H9 (cell line): ENCODE measurements at places on chromosomes 16 and 17. TPM values are rescaled to one million over a fixed set of nuclear protein-coding genes. Genes with fewer than 3 reads are reported as not detected.

TEDC2 gene
- total RNA-seq, result 40.7 and 45.4 TPM in 2 replicates

KRTAP4-11 gene
- not detected in 2 replicates for total RNA-seq

TEX14 gene
- 0.31 and 0.55 TPM in 2 replicates for total RNA-seq

AMFR gene
- 25.6 and 26.3 TPM in 2 replicates for total RNA-seq

CBFA2T3 gene
- 2.8 and 2.9 TPM in 2 replicates for total RNA-seq

CDH15 gene
- 0.18 and 0.28 TPM in 2 replicates for total RNA-seq

- peak; percentile 67 for DNase-seq
These were observed 1.5 kb downstream of the MRC2 start for GRCh38 chr17:62628831-62629555.

GRCh38 chr17:44318077-44318892, 6.3 kb downstream of the SLC25A39 start:
- DNase-seq, result peak; percentile 39

DNA sequence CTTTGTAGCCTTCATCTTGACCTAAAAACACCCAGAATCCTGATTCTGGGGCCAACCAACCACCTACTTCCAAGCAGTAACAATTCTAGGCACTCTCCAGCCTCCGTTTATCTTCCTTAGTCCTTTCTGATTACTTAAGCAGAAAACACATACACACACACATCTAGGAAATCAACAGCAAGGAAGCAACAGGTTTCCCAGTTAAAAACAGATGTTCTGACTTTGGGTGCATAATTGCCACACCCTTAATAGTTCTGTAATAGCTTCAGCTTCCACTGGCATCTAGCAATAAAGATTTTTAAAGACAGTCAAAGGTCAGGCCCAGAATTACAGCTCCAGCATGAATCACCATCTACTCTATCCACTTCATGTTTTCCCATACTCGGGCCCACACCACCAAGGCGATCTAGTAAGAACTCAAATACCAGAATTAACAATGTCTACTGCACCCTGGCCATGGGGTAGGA, 2.6 kb downstream of the ARHGAP17 start:
- DNase-seq, result no peak

DNA sequence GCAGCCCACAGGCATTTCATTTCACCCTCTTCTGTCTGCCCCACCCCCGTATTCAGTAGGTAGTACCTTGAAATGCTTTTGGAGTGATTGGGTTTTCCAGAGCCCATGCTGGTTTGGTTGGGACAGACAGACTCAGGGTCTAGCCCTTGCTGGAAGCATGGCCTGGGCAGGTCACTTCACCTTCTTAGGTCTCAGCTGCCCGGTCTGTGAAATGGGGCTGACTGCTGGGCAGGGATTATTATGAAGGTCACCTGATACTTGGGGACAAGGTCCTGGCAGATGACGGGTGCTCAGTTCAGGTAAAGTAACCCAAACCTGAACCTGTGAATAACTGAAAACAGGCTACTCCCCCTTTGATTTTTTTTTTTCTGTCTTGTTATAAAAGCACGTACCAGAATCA, 116.0 kb downstream of the CLEC16A start:
- DNase-seq, result no peak

GRCh38 chr16:29756654-29757053, 10.9 kb upstream of the C16orf54 start:
- no peak for DNase-seq

DNA sequence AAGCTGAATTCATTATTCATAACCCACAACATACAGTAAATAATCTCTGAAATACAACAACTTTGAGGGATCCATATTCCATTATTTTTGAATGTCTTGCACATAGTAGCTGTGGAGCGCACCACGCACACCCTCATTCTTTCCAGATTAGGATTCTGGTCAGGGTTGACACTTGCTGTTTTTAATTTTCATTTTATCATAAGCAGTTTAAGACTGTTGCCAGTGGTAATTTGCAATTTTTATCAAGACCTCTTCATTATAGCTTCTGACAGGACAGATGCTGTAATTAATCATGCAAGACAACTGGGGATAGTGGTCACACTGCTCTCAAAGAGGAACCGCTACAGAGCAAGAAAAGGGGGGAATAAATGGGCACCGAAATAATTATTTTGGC, 109.7 kb downstream of the TOX3 start:
- DNase-seq, result no peak

DNA sequence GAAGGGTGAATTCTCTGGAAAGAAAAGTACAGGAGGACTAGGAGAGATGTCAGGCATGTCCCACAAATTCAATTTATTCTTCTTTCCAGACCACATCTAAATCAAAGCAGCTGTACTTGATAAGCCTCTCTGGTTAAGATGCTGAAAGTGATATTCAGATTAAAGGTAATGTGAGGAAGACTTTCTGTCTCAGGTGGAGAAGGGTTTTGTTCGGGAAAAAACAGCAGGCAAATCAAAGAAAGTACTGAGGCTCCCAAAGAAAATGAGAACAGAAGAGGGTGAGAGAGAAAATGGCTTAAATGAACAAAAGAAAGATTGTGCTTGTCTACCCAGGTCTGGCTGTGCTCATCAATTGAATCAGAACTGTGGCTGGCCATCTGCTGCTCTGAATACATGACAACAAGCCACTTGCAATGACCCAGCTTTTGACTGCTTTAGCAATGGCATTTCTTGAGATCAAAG, 55.6 kb downstream of the MMD start:
- DNase-seq, result no peak

DNA sequence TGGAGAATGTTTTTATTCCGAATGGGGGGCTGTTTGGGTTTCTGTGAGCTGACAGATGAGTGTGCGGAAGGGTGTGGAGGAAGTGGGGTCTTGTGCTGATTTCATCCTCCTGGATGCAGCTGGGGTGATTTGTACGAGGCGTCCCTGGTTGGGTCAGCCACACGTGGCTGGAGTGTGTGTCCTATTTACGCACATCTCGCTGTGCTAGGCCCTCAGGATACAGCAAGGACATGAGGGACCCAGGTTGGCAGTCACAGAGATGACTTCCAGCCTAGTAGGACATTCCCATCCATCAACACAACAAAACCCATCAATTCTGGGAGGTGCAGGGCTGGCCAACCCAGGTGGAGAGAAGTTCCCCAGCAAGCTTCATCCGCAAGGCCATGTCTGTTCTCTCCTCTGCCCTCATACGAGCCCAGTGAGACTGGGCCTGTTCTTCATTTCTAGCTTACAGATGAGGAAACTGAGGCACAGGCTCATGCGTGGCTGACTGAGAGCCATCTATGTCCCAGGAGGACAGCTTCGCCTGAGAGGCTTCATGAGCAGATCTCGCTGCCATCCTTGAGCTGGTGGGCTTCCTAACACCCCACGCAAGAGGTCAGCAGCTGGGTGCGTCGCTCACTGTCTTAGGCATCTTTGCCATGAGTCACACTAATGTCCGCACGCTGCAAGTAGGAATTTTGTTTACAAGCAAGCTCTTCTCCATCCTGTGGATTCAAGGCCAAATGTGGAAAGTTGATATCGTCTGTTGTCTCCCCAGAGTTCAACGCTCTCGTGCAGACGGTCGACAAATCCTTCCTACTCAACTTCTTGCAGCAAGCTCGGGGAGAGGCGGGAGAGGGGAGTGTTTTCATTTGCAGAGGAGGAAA, 24.4 kb downstream of the IRF8 start:
- no peak for DNase-seq

DNA sequence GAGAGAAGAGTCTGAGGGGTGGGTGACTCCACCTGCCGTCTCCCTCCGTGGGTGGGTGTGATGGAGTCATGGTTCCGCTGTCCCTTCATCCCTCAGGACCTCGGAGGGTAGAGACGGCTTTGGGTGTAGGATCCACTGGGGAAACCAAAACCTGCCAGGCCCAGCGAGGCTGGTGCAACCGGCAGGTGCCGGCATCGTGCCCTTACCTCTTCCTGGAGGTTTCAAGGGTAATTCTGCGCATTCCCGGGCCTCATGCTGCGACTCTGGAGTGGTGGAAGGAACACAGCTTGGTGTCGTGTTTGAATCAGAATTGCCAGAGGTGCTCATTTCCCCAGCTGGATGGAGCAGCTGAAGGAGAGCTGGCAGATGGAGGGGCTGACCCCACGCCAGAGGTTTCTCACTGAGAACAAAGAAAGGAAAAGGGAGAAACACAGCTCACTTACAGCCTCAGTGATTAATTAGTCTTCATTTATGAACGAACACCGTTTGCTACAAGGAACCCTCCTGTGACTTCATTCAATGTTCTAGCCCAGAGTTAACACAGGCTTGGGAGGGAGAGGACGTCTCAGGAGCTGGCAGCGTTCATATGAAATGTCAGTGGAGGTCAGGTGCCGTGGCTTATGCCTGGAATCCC, 16.3 kb upstream of the ATP2A3 start:
- DNase-seq, result peak; percentile 48

DNA sequence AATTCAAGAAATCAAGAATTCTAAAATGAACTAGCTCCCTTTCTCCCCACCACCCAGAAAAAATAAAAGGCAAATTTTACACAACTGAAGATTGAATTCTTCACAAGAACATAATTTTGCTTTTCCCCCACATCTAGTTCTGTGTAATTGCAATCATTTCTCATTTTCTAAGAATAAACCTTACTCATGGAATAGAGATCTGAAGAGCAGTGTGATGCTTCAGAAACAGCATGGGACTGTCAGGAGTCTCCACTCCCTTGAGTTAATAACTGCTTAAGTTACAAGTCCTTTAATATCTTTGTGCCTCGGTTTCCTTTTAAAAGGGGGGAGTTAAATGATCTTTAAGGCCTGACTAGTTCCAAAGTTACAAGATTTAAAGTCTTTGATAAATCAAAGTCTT, 53.7 kb downstream of the CACNG1 start:
- DNase-seq, result no peak

GRCh38 chr17:1375615-1376014, 24.4 kb downstream of the YWHAE start:
- DNase-seq, result no peak

DNA sequence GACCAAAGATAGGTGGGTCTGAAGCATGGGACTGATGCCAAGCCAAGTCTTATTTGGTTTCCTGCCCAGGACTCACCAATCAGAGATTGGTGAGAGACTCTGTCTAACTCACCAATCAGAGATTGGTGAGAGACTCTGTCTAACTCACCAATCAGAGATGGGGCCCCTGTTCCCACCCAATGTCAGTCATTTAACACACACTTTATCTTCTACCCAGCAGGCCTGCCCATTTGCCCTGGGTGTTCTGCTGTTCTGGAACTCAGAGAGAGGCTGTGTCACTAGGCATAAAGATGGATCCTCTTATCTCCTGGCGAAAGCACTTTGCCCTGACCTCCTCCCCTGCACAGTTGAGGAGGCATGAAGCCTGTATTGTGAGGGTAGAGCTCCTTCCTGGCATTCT, 5.4 kb upstream of the RHOT1 start:
- no peak for DNase-seq

- DNase-seq, result no peak
These were observed 611 bp upstream of the ANKRD40 start for GRCh38 chr17:50708050-50709000.

- DNase-seq, result no peak
These were observed 65.0 kb downstream of the MPRIP start for GRCh38 chr17:17107281-17107680.

DNA sequence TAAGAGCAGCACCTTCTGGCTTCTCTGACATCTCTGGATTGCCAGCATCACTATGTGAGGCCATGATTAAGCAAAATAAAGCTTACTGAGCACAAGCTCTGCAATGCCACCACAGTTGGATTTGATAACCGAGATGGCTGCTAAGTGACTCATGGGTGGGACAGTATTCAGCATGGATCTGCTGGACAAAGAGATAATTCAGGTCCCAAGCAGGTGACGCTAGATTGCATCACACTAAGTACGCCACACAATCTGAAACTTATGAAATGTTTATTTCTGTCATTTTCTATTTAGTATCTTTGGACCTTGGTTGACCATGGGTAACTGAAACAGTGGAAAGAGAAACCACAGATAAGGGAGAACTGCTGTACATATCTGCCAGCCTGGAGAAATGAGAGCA, 27.4 kb downstream of the CDRT15 start:
- no peak for DNase-seq

- DNase-seq, result no peak
These were observed 3.4 kb upstream of the PDZD9 start for GRCh38 chr16:22004341-22004740.
